ENCODE measurements at places on chromosomes 4 and X.

DNA sequence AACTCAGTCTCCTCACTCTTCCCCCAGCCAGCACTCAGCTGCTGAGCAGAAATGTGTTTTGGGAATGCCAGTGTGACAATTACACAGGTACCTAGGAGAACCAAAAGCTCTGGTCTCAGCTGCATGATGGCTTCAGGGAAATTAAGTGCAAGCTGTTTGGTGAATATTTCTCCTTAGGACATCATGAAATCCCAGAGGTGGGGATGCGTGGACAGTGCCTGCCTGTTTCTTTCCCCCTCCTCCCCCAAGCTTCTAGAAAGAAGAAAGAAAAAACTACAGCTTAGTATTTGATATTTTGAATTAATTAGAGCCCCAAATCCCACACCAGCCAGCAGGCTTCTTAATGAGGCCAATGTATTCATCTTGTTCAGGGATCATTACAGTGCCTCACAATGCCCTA, 243.0 kb downstream of the IDS start:
- no peak for DNase-seq

GRCh38 chrX:143437439-143437838, 79.8 kb downstream of the SPANXN3 start:
- no peak for DNase-seq

DNA sequence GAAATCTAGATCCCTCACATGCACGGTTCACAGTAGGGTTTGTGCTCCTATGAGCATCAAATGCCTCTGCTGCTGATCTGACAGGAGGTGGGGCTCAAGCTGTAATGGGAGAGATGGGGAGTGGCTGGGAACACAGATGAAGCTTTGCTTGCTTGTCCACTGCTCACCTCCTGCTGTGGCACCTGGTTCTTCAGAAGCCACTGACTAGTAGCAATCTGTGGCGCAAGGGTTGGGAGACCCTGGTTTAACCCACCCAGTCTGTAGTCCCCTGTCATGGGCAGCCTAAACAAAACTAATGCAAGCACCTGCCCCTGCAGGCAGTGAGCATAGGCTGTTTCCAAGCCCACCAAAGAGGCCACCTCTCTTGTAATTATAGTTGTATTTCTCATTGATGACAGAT, 116.6 kb downstream of the SHOX start:
- DNase-seq, result no peak

GRCh38 chrX:154695911-154696675, 42.7 kb upstream of the CTAG2 start:
- DNase-seq, result no peak
